ENCODE measurements at places on chromosomes 2 and 18.

GRCh38 chr2:136225950-136226835, 108.2 kb upstream of the CXCR4 start:
- DNase-seq: no peak

DNA sequence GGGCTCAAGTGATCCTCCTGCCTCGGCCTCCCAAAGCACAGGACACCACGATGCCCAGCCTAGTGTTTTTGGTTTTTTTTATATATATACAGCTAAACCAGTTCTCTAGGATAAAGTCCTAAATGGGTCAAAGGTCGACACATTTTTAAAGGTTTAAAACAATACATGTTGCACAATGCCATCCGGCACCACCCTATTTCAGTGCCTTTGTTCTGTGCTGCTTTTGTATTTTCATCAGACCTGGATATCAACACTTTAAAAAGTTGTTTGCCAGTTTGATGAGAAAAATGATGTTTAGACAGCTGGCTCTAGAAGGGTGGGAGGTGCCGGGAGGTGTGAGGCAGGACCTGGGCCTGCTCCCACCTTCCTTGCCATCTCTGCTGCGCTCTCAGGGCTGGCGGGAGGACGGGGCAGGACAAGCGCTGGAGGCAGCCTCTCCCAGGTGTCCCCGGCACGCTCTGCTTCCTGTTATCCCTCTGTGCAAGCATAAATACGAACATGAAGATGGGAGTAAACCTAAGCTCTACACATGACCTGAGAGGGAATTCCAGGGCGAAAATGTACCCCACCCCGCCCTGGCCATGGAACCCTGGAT, 103.7 kb downstream of the HS6ST1 start:
- DNase-seq: no peak

GRCh38 chr2:241759067-241759807, 17.4 kb upstream of the GAL3ST2 start:
- DNase-seq: no peak

DNA sequence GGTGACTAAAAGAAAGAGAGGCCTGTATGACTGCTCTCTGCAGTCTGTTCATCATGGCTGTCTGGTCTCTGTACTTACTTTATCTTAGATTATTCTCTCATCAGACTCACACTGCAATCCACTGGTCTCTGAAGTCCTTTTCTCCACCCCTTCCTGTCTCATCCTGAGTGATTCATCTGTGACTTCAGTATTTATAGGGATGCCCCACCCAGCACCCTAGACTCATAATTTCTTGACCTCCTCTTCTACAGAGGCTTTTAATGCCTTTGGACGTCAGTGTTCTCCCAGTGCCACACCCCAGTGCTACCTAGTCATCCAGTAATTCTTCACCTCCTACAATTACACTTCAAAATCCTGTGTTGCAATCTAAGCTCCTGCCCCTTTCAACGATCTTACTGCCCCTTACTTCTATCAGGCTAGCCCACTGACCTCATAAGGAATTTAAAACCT, 14.9 kb upstream of the ITPRID2 start:
- DNase-seq: no peak

DNA sequence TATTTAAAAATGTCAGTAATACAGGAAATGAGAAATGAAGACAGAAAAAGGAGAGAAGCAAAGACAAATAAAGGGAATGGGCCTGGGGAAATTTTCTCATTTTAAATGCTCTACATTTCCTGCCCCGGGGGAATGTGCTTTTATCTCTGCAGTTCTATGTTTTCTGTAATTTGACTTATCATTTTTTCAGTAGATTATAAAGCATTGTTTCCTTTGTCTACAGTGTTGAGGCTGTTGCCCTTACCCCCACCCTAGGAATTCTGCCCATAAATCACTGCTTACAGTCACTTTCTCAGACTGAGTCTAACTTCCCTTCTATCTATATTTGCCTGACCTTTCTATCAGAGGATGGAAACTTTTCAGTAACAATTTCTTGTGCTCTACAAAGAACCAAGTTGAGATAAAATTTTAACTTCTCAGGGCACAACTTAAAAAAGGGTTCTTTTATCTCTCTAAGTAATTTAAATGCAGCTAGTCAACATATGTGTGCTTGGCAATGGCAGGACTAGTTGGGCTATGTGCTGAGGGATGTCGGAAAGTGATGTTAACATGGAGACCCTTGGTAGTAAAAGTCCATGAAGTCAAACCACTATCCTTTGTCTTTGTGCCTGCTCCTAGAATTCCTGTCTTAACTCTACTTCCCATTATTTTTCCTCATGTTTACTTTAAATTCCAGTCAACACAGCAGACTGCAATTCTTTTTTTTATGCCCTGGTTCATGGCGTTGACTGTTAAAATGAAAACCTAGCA, 146.5 kb upstream of the MMADHC start:
- no peak for DNase-seq

- no peak for DNase-seq
Measured at GRCh38 chr2:195407783-195408182, 249.2 kb upstream of the SLC39A10 start.

GRCh38 chr2:100692906-100693305, 127.0 kb upstream of the NPAS2 start:
- no peak for DNase-seq

DNA sequence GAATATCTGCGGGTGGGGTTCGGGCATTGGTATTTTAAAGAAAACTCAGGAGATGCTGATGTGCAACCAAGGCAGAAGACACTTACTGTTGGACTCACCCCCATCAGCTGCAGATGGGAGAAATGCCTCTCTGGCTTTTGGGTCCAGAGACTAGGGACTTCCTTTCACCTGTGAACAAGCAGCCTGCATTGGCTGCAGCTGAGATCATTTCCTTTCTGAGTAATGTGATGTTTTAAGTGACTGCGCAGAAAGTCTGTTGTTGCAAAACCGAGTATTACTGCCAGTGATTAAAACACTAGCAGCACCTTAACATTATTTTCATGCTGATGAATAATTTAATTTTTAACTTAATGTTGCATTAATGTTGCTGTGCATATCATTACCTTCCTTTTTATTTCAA, 143.0 kb downstream of the TSN start:
- no peak for DNase-seq

GRCh38 chr18:9661564-9661963, 46.5 kb upstream of the RAB31 start:
- no peak for DNase-seq

- no peak for DNase-seq
Measured at GRCh38 chr2:130390460-130391057, 34.7 kb downstream of the PTPN18 start.

DNA sequence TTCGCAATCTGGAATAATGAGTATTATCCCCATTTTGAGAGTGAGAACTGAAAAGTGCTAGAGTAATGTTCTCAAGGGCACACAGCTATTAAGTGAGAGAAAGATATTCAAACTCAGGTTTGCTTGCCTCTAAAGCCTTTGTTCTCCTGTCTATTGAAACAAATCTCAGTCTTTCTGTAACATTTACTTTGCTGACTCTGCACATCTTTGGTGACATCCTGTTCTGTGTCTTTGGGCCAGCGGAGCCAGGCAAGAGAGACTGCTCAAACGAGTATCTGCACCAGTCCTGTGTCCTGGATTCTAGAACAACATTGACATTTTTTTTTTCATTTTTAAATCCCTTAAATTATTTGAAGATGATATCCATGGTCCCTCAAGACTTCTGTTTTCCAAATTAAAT, 1539.2 kb upstream of the PIK3C3 start:
- DNase-seq: no peak

GRCh38 chr2:12376025-12376424, 340.7 kb upstream of the TRIB2 start:
- DNase-seq: no peak

- DNase-seq: no peak
Measured at GRCh38 chr2:81260320-81260719, 955.8 kb upstream of the LRRTM1 start.

GRCh38 chr2:96533292-96534073, 3.1 kb upstream of the ARID5A start:
- no peak for DNase-seq

DNA sequence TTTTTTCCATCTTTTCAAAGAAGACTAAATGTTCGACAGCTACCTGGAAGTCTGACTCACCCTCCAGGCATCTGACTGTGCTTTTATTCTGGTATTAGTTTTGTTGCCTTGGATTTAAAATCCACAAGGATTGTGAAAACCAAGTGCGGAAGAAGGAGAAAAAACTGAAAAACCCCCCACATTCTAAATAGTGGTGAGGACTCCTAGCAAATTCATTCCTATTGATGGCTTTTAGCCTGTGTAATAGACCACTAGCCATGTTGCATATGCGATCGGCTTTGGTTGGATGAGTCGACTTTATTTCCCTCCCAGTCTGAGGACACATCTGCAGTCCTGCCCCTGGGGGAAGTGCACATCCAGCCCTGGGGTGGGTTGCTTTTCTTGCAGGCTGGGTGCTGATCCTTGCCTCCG, 16.9 kb downstream of the LDLRAD4 start:
- DNase-seq: no peak

GRCh38 chr2:211860224-211860623, 678.4 kb downstream of the ERBB4 start:
- DNase-seq: no peak

DNA sequence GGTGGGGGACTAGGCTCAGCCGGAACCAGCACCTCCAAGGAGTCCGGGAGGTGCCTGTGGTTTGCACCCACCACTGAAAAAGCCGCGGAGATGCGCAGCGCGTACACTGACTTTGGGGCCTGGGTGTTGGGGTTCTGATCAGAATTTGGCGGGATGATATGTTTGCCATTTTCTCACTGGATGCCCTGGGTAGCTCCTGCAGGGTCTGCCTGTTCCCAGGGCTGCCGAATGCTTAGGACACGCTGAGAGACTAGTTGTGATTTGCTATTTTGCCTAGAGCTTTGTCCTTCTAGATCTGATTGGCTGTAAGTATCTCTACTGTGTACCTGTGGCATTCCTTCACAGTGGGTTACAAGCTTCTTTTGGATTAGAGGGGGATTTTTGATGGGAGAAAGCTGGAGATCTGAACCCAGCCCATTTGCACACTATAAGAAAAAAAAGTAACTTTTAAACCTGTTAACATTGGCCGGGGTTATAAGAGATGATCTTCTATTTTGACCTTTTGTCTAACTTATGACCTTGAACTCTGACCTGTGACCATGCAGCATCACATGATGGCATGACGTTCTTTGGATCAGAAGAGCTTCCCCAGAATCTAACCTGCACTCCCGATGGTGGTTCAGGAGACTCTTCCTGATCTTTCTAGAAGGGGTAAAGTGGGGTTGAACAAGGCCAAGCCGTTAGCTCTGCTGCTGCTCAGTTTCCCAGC, 1.6 kb downstream of the KCNE4 start:
- DNase-seq: no peak

- no peak for DNase-seq
Measured at GRCh38 chr2:15298770-15299169, 262.4 kb downstream of the NBAS start.

DNA sequence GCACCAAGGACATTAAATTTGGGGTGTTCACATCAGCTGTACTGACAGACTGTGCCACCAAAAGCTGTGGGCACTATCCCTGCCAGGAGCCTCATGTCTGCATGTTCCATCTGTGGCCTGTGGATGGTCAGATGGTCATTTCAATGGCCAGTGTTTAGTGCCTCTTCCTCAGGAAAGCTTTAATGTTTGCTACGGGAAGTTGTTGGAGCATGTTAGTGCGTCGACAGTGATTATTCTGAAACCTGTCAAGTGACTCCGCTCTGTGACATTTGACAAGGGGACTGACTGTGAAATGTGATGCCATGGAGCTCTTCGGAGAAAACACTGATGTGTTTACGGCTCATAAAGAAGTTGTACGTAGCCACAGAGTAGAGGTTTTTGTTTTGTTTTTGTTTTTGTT, 18.7 kb upstream of the RGPD4 start:
- no peak for DNase-seq

GRCh38 chr18:67514465-67514864, 2.1 kb downstream of the DSEL start:
- no peak for DNase-seq

DNA sequence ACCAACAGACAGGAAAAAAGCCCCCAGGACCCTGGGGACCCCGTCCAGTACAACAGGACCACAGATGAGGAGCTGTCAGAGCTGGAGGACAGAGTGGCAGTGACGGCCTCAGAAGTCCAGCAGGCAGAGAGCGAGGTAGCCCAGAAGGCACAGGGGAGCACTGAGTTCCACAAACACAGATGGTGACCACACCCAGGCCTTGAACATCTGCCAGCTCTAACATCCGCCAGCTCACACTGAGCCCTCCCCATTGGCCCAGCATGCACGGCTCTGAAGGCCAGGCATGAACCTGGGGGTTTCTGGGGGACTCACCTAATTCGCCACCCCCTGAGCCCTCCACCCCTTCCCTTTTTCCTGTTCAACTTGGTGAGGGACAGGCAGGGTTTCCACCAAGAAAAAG, 25.6 kb upstream of the PRLH start:
- no peak for DNase-seq

DNA sequence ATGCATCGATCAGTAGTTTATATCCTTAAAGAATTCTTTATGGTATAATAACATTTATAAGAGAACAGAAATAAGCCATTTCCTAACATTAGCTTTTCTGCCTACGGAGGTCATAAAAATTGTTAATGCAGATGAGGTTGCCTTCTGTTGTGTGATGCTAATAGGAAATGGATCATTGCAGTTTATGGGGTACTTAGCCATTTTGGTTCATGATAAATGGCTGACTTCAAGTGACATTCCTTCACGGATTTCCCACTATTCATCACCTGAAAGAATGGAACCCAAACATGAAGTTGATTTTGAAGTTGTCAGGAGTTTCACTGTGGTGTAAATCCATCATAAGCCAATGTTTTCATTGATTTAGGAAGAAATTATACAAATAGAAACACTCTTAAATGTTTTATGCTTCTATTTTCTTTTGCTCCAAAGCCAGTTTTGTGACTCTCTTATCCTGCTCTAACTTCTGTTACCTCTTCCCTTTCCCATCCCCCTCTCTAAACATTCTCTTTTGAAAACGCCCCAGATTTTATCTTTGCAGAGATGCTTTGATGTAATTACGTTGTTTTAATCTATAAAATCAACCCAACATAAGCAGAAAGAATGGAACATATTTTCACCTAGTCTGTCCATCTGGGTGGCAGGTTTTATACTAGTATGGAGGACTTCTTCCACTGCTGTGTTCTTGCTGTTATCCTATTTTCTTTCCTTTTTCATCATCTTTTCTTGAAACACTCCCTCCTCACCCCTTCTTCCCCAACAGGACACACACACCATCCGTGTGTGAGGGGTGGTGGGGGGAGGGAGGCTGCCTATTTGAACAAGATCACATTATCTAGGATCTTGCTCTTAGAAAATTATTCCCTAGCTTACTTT, 58.2 kb downstream of the GREB1L start:
- no peak for DNase-seq

GRCh38 chr18:56233595-56233994, 404.8 kb downstream of the TXNL1 start:
- DNase-seq: no peak

- no peak for DNase-seq
Measured at GRCh38 chr2:103859238-103859637, 994.7 kb upstream of the POU3F3 start.
